GM23338 (cell line): ENCODE measurements at places on chromosomes 7 and 10.

DNA sequence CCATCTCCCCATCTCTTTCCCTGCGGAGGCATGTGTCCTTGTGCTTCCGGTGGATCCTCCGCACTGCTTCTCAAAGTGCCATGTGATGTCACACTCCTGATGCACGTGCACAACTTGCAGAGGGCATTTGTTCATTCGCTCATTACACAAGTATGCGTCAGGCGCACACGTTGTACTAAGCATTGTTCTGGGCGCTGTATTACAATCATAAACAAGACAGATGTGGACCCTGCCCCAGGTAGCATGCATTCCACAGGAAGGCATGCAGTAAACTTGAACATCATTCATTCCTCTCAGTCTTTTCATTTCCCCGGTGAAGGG is 9.0 kb upstream of the RAMP3 start:
- no peak for DNase-seq

- no peak for DNase-seq
Measured at GRCh38 chr7:130384841-130385599, 4.7 kb downstream of the CPA1 start.

GRCh38 chr7:74104702-74105101 is 21.1 kb downstream of the LIMK1 start:
- DNase-seq: no peak

DNA sequence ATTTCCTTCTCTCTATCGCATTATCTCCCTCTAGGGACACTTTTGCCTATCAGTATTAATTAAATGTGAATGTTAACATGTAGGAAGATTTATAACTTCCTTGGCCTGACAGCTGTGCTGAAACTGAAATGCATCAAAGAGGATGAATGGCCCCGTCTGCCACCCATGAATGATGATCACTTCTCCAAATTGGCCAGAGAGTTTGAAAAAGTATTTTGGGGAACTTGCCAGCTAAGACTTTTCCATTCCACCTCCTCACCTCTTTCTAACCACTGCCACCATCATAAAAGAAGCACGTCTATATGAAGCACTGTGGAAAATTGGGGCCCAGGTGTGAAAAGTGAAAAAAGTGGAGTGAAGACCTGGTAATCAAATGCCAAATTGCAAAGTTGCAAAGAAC is 25.4 kb upstream of the ST8SIA6 start:
- DNase-seq: no peak

- no peak for DNase-seq
Measured at GRCh38 chr10:91630625-91631024, 2.2 kb downstream of the PPP1R3C start.

DNA sequence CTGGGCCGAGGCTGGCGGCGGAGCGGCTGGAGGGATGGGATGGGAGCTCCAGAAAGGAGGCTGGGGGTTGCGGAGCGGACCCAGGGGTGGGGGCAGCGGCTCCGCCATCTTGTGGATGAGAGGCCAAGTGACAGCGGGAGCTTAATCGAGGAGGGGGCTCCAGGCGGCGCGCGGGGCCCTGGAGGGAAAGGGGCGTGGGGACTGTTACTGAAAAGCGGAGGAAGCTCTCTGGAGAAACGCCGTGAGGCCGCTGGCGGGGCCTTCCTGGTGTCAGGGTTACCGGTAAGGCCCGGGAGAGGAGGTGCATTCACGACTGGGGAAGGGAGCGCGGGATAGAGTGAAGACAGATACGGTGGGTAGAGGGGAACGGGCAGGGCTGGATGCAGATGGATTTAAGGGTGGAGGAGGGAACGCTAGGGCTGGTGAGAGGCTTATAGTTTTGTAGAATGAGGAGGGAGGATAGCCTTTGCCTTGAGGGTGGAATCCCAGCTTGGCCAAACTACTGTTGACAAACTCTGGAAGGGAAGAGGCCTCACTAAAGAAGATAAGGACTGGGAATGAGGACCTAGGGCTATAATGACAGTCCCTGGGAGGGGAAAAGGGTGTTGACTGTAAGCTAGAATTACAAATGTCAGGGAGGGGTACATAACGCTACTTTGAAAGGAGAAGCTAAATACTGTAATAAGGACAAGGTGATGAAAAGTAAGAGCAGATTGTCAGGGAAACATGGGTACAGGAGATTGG is 535 bp downstream of the BTRC start:
- peak; percentile 87 for DNase-seq

- no peak for DNase-seq
Measured at GRCh38 chr7:77757589-77757988, 40.6 kb downstream of the TMEM60 start.

DNA sequence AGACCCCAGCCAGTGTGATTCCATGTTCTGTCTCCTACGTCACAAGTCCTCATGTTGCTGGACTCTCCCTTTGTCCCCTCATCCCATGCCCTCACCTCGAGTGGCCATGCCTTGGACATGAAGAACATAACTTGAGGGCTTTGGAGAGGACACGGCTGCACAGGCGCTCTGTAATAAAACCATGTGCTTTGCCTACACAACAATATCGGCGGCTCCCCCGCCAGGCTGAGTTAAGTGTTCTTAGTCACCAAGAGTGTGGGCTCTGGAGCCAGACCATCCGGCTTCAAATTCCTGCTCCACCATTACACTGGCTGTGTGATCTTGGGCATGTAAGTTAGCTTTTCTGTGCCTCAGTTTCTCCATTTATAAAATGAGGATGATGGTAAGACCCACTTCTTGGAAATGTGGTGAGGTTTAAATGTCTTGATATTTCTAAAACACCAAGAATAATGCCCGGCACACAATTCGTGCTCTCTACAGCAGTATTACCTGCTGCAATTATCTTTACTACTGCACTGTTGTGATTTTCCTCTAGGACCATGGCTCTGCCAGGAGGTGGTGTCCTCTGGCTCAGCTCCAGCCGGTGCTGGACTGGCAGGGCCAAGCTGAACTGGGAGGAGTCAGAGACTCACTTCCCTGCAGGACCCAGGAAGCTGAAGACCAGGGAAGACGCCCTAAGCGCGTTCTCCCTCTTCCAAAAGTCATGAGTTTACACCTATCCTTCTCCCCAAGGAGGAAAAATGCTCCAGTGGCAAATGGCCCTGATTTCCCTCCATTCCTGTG is 15.7 kb downstream of the SLIT1 start:
- no peak for DNase-seq

GRCh38 chr10:111999205-111999914 is 184.2 kb downstream of the GPAM start:
- peak; percentile 70 for DNase-seq

DNA sequence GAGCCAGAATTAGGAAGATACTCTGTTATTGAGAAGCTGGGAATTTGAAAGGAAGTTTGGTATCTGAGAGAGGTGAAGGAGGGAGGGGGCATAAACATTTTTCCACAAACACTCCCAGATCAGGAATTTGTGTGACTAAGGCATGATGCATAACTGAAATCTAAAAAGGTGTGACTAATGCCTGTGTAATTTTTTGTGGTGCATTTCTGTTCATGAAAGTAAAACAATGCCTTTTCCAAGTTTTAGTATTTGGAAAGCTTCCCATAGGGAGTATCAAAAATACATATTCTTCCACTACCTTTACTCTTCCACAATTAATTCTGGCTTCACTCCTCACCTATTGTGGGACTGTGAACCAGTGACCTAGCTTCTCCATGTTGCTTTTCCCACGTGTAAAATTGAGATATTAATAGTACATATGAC is 56.4 kb upstream of the CAV2 start:
- no peak for DNase-seq

- no peak for DNase-seq
Measured at GRCh38 chr7:13155188-13155587, 467.8 kb downstream of the ARL4A start.

DNA sequence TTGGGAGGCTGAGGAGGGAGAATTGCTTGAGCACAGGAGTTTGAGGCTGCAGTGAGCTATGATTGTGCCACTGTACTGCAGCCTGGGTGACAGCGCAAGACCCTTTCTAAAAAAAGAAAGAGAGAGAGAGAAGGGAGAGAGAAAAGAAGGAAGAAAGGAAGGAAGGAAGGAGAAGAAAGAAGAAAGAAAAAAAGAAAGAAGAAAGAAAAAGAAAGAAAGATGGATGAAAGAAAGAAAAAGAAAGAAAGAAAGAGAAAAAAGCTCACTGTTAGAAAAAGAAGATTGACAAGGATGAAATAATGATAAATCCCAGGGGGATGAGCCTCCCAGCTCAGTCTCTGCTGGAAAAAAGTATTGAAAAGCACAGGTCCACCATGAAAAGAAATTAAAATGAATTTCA is 22.8 kb upstream of the CARD11 start:
- DNase-seq: no peak

DNA sequence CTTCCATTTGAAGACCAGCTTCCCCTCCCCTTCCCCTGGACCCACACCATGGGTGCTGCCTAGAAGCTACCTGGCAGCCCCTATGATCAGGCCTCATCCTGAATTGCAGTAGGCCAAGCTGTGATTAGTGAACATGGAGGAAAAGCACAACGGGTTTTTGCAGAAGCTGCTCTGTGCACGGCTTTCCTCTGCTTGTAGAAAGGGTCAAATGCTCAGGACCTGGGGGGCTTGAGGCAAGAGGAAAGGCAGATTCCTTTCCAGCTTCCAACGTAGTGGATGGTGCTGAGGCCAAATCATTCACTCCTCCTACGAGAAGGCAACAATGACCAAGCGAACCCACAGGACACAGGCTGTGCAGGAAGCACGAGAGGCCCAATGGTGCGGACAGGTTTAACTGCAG is 410.3 kb upstream of the SHH start:
- DNase-seq: no peak

- no peak for DNase-seq
Measured at GRCh38 chr10:3241967-3242650, 69.5 kb upstream of the PITRM1 start.

DNA sequence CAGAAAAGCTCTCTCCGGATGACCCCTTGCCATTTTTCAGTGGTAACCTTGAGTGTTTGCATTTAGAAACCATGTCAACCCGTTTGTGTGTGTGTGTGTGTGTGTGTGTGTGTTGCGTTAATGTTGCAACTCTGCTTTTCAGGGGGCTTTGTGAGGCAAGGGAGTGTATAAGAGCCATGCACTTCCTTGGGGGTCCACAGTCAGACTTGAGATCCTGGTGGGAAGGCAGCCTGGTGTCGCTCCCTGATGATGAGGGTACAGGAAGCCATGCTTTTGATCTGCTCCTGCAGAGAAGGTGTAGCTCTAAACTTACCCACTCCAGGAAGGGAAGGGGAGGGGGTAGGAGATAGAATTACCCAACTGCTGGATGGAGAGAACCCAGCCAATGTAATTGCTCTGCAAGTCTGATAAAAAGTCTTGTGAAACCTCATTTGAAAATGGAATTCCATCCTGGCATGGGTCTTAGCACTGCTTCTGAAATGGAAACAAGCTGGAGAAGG is 10.7 kb downstream of the GRK5 start:
- DNase-seq: no peak

DNA sequence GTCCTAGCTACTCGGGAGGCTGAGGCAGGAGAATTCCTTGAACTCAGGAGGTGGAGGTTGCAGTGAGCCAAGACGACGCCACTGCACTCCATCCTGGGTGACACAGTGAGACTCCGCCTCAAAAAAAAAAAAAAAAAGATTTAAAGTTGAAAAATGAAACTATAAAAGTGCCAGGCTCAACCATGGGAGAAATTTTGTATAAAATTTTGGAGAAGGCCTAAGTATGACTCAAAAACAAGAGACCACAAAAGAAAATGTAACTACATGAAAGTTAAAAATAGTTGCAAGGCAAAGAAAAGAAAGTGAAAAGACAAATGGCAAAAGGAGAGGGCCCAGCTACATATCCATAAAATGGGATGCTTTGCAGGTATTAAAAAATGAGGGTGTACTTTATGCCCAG is 104.1 kb downstream of the ARHGAP22 start:
- no peak for DNase-seq

- DNase-seq: no peak
Measured at GRCh38 chr7:92747041-92747835, 89.1 kb downstream of the CDK6 start.

DNA sequence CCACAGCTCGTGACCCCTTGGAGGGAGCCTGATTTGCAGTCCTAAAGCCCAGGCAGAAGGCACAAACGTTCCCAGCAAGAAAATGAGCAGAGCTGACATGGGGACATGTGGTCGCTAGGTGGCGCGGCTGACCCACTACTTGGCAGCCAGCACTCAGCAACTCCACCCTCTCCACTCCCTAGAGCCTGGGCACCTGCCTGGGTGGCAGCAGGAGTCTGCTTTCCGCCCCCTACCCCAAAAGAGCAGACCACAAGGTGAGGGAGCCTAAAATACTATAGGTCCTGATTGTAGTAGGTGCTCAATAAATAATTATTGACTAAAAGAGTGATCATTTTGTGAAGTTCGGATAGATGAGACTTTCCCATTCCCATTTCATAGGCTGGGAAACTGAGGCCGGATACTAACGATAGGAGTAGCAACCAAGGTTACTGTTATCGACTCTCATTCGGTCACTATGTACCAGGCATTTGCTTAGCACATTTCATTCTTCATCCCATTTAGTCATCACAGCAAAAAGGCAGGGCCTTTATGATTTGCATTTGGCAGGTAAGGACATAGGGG is 57.4 kb downstream of the NEUROG3 start:
- DNase-seq: peak; percentile 86

- no peak for DNase-seq
Measured at GRCh38 chr10:132929953-132930548, 12.3 kb downstream of the CFAP46 start.

DNA sequence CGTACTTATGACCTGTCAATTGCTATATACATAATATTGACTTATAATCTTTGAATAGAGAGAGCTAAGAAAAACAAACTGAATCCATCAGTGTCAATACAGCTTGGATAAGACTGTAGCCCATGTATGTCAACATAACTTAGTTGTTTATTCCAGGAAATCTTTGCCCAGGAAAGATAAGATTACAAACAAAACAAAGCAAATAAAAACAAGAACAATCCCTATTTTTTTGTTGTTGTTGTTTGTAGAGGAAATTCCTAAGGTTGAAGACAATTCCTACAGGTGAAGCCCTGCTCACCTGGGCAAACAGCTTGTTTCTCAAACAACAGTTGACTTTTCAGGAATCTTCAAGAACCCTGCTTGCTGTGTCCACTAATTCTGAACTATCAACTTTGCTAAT is 76.0 kb downstream of the HYCC1 start:
- peak; percentile 12 for DNase-seq

- DNase-seq: peak; percentile 45
Measured at GRCh38 chr7:135386181-135386580, 123.7 kb downstream of the CNOT4 start.

DNA sequence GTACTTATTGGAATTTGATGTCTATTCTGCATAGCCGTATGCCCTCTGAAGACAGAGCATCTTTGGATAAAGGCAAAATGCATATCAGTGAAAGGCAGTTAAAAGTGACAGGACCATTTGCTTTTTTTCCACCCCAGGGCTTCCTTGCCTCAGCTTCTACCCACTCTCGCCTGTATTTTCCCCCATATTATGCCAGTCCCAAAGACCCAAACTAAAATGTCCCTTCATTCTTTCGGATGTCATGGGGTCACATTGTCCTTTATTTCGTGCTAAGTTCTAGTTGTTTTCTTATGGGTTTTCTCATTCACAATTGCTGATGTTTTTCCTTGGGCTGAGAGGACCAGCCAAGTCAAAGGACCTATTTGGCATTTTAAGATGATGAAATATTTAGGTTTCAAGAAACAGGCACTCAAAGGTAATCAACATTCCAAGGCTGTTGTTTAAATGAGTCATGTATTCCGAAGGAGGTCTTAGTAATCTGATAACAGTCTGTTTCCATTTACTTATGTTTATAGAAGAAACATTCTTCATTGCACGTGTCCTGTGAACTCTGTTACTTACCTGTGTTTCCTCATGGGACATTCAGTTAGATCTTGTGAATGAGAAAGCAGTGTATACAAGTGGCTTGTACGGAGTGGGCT is 74.1 kb downstream of the DNAH11 start:
- no peak for DNase-seq
